ENCODE measurements at places on chromosomes 16 and 17.
A peak's percentile ranks its signal among the peaks of the same experiment; 100 is the strongest.

DNA sequence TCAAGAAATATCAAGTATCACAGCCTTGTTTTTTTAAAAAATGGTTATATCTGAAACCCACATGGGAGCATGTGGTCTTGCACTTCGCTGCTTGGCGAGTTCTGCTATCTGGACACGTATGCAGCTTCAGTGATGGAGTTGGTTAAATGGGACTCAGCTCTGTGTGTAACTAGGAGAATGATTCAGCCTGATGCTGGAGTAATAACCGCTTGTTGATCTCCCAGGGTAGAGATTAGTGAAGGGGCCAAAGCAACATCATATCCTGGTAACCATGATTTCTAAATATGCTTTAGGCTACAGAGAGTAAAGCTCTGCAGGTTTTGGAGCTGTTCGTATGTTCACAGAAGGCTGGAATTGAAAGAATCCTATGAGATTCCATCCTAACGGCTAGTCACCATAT, 63.2 kb downstream of the IQCK start:
- DNase-seq: no peak

GRCh38 chr17:45172232-45172540, 10.5 kb downstream of the HEXIM2 start:
- DNase-seq: no peak

- DNase-seq: no peak
Observed at GRCh38 chr17:79943347-79944241, 92.1 kb downstream of the TBC1D16 start.

GRCh38 chr17:35529866-35530265, 7.6 kb downstream of the SLFN12L start:
- no peak for DNase-seq

GRCh38 chr17:49414271-49414621, 436 bp downstream of the PHB1 start:
- DNase-seq: no peak

- peak; percentile 70 for DNase-seq
Observed at GRCh38 chr16:88785106-88785924, at the start of gene PIEZO1. TSS of gene PIEZO1 (minus strand) at chr16:88785220. CDS start at chr16:88784964, 256 bp downstream.

DNA sequence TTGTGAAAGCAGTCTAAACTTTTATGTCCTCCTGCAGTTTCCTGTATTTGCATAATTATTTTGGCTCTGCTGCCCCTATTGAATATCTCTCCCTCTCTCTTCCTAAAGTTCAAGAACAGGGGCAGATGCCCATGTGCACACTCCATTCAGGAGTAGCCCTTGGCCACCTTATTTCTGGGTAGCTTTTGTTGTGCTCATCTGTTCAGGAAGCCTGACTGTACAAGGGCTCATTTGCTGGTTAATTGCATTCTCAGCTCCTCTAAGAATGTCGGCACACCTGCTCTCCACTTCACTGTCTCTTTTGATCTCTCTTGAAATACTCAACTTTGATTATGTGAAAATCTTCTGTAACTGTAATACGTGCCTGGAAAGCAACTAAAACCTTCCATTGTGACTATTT, 1378.8 kb upstream of the CDH8 start:
- DNase-seq: no peak

- DNase-seq: no peak
Observed at GRCh38 chr16:86639354-86639753, 61.0 kb downstream of the FOXL1 start.

GRCh38 chr16:66382966-66383299, 16.4 kb downstream of the CDH5 start:
- DNase-seq: no peak

- no peak for DNase-seq
Observed at GRCh38 chr17:71978435-71978834, 142.4 kb upstream of the SOX9 start.

DNA sequence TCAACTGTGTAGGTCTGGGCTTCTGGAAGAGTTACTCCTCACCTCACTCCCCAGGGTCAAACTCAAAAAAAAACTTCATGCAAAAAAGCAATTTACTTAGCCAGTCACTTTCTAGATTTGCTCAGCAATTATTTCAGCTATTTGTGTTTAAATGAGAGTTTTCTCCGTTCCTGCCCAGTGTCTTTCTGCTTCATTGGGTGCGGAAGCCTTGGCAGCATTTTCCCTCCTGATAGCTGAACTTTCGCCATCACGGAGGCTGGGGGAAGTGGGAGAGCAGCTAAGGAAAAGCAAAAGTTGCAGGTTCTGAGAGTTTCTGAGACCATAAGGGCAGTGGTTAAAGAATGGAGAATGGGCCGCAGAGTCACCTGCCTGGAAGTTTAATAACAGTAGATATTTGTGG, 287.1 kb upstream of the DYNLRB2 start:
- DNase-seq: no peak

DNA sequence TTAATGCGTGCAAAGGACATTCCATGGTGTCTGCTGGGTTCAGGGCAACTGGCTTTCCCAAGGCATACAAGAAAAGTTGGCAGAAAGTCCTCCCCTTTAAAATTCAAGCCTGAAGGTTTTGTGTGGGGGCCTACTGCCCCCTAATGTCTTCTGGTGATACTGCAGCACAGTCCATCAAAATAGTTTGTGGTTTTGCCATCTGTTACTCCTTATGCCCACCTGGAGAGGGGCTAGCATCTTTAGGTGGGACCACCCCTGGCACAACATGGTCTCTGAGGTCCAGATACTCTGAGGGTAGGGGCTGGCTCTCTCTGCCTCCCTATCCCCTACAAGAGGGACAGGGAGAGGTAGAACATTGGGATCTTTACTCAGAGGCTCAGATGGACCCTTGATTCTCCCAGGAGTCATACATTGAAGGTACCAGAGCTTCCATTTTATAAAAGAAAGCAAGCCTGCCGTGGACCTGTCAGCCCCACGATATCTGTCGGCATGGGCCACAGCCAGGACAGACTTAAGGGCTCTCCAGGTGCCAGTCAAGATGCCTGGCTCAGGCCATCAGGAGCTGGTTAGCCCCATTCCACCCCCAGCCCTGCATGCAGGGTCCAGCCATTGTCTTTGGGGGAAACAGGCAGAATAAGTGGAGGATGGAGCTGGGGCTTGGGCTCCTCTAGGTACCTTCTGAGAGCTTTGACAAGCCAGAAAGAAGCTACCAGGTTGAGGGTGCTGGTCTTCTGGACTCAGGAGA, 6.3 kb downstream of the ESRP2 start:
- DNase-seq: no peak

DNA sequence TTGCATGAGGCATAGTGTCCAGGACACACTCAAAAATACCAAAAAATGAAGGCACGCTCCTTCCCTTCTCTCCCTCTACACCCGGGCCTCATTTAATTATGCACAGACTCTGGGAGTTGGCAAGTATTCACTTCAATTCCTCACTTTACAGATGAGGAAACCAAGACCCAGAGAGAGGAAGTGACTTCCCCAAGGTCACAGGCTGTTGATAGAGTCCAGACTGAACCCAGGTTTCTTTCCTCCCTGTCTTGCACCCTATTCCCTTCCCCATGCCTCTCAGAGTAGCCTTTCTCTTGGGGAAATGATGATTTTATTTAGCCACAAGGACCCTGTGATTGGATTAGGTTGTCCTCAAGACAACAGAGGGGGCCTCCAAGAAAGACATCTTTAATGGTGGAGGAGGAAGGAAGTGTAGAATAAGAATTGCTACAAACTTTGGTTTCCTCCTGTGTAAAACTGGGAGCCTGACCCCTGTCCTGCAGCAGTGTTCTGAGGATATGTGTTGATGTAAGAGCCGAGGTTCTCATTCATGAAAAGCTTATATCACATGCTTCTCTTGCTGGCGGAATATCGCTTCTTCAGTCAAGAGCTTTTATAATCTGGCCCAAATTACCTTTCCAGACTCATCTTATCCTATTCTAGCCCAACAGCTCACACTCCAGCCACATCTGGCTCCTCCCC, 48.8 kb upstream of the SIAH1 start:
- DNase-seq: no peak

- DNase-seq: no peak
Observed at GRCh38 chr17:7354262-7354843, 603 bp upstream of the TMEM95 start.

GRCh38 chr16:25395528-25395927, 137.9 kb upstream of the ZKSCAN2 start:
- DNase-seq: no peak

GRCh38 chr17:27741361-27741861, 58.9 kb downstream of the NOS2 start:
- DNase-seq: no peak

GRCh38 chr17:42674755-42675347, 1.9 kb downstream of the PLEKHH3 start:
- no peak for DNase-seq

DNA sequence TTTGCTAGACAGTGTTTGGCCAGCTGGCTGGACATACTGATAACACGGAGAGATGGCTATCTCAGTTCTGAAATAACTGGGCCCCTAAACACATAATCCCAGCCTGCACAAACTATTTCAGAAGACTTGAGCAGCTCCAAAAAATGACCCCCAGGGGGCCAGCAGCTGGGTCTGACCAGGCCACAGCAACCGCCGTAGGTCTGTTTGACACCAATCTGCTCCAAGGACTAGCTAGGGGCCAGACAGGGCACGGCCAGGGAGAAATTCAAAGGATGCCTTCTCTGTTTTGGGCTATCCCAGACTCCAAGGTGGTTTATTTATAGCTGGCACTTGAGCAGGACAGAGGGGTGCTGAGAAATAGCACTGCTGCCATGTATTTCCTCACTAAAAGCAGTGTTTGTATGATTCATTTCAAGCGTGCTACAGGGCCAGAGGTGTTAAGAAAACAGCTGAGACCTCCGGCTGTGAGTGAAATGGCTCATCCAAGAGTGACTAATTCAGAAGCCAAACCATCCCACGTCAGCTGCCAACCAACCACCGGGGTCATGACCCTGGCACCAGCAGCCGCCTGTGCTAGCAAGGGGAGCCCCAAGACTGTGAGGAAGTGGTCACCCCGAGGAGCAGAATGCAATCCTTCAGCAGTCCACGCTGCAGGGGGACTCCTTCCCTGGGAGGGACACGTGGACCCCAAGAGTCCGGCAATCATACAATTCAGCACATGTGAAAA, 5.7 kb downstream of the GGA2 start:
- DNase-seq: peak; percentile 32

DNA sequence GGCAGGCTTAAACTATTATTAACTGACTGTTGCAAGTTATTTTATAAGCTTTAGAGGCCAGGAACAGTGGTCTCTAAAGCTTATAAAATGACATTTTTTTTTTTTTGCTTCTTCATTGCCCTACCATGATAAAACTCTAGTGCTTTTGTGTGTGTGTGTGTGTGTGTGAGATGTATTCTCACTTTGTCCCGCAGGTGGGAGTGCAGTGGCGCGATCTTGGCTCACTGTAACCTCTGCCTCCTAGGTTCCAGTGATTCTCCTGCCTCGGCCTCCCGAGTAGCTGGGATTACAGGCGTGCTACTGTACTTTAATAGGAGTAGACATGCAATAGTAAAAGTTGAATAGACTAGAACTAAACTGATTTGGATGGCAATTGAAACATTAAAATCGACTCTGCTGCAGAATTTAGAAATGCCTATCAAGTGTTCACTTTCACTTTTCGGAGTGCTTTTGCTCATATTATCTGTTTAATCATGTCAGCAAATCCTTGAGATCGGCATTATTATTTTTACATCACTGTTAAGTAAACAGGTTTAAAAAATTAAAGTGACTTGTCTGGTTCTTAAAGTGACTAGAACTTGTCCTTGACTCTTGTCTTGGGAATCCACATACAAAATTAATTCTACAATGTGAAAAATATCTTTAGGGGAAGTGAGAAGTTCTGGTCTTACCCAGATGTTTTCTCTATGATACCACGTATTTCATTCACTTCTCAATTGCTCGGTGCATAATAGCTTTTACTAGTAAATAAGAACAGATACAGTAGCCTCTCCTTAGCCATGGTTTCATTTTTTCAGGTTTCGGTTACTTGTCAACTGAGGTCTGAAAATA, 8.4 kb upstream of the PCTP start:
- no peak for DNase-seq

GRCh38 chr17:42639525-42640113, 19.5 kb upstream of the TUBG2 start:
- DNase-seq: no peak

DNA sequence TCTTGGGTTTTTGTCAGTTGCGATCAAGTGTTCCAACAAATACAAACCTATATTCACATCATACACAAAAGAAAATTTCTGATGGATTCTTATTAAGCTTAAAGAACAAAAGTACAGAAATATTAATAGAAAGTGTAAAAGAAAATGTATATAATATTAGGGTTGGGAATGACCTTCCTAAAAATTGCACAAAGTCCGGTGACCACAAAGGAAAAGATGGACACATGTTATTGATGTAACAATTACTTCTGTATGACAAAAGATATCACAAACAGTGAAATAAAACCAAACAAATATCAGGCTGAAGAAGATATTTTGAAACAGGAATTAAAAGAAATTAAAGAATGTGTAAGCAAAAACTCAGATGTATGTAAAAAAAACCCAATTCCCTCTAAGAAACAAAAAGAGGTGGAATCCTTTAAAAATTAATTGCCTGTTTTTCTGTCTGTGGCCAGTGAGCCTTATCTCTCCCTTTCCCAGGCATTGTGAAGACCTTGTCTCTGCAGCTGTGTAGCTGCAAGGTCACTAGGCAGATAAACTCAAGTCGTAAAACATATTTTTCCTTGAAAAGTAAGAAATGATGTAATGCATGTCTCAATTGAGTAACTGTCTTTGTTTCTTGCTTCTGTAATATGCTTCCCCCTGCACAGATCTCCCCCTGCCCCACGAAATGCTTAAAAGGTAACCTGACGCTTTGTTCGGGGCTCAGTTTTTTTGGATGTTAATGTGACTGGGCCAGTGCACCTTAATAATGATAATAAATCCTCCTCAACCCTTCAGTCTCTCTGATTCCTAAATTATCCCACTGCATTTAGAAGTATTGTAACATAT, 2.8 kb downstream of the ST6GALNAC1 start:
- no peak for DNase-seq

DNA sequence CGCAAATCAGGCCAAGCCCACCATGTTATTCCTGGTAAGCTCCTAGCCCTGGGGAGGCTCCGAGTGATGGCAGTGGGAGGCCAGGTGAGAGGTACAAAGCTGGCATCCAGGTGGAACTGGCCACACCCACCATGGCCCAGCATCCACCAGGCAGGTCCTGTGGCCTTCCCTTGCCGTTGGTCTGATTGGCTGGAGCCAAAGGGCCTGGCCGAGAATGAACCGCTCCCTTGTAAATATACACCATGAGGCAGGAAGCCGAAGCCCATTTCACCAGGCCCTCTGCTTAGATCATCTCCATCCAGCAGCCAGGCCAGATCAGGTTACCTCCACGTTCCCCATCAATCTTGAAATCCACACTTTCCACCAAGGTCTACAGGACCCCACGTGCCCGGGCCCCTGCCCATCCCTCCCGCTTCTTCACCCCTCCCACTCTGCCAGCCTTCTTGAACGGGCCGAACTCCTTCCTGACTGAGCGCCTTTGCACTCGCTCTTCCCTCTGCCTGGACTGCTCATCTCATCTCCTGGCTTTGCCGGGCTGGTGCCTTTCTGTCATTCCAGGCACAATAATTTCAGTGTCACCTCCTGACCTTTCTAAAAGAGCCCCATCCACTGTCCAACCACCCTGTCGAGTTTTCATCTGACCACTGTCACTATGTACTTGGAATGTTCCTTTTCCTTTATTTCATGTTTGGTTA, 5.8 kb downstream of the SOCS1 start:
- DNase-seq: no peak

All from activated T-helper 1 cell treated with anti-CD3 and anti-CD28 coated beads, Interleukin-2, amount 50 U/mL, for 16 hours (primary cell).